ENCODE measurements at places on chromosomes 1 and 21.
A peak's percentile ranks its signal among the peaks of the same experiment; 100 is the strongest.

DNA sequence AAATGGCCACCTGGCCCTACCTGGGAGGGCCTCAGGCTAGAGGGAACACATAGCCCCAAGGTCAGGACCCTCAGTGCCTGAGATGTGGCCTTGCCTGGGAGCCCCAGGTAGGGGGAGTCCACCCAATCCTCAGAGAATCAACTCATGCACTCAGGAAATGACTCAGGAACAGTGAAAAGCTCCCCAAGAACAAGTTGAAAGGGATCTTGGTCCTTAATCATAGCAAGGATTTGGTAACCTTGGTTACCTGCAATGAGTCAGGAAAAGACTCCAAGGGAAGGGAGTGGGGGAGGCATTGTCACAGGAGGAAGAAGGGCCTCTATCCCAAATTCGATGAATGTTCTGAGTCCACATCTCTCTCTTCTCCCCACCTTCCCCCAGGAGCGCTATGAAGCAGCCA, 17.0 kb downstream of the MAP7D1 start:
- DNase-seq = no peak

- DNase-seq = no peak
Measured at GRCh38 chr1:214445831-214446614, 105.4 kb downstream of the PTPN14 start.

- peak; percentile 84 for DNase-seq
Measured at GRCh38 chr1:40901886-40902852, 40.0 kb upstream of the CITED4 start.

DNA sequence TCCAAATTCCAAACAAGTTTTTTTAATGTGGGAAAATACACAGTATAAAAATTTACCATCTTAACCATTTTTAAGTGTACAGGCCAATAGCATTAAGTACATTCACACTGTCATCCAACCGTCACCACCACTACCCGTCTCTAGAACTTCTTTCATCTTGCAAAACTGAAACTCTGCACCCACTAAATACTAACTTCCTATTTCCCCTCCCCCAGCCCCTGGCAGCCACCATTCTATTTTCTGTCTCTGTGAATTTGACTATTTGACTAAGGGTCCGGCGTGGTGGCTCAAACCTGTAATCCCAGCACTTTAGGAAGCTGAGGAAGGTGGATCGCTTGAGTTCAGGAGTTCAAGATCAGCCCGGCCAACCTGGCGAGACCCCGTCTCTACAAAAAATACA, 36.1 kb downstream of the CLSTN1 start:
- DNase-seq = no peak

DNA sequence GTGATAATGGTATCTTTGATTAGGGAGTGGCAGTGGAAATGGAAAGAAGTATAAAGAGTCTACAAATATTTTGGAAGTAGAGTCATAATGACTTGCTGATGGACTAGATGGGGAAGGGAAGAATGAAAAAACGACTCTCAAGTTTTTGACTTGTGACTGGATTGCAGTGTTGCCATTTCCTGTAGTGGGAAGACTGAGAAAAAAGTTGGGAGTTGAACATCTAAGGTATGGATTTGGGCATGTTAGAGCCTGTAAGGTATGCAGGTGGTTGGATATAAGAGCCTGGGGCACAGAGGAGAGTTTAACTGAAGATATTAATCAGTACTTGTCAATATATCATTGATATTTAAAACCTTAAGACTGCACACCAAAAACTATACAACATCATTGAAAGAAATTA, 19.4 kb downstream of the DNM3 start:
- no peak for DNase-seq

GRCh38 chr1:72678683-72679082, 396.3 kb upstream of the NEGR1 start:
- no peak for DNase-seq

GRCh38 chr1:170495006-170495405, 37.0 kb upstream of the GORAB start:
- no peak for DNase-seq

DNA sequence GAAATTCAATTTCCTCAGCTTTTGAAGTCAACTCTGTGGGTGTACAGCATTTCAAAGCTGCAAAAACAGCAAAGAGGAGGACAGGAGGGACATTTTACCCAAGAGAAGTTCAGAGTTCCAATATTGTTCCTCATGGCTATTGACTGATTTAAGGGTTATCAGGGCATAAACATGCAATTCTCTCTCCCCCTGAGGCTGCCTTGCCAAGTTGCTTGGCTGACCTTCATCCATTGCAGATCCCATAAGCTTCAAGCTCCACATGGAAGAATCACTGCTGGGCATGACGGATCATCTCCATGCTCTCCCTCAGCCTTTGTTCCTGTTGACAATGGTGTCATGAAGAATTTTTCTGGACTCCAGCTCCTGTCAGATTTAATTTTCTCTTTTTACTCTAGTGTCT, 115.2 kb upstream of the SERBP1 start:
- peak; percentile 27 for DNase-seq

GRCh38 chr1:215083383-215083961, 935 bp downstream of the KCNK2 start:
- DNase-seq = peak; percentile 71

DNA sequence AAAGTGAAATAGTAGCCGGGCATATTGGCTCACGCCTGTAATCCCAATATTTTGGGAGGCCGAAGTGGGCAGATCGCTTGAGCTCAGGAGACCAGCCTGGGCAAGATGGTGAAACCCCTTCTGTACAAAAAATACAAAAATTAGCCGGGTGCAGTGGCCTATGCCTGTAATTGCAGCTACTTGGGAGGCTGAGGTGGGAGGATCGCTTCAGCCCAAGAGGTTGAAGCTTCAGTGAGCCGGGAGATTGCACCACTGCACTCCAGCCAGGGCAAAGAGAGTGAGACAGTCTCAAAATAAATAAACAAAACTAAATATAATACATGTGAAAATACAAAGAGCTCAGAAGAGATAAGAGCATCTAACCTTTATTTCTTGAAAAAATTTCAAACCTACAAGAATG, 2.3 kb upstream of the MSTO1 start:
- DNase-seq = no peak

DNA sequence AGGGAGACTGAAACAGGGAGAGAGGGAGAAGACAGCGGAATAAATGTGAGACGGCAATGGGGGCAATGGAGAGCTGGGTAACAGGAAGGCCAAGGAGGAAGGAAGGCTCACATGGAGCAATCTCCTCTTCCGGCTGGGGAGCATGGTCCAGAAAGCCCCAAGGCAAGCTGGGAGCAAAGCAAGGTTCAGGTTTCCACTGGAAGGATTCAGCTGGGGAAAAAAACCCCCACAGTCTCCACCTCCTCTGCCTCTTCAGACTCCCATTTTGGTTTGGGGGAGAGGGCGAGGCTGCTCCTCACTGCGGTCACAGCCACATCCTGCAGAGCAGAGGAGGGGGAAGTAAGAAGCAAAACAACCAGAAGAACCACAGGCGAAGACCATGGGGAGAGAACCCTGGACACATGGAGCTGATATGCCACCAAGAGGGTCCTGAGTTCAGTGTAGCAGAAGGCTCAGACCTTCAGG, 650 bp downstream of the TNFAIP8L2 start:
- DNase-seq = no peak

DNA sequence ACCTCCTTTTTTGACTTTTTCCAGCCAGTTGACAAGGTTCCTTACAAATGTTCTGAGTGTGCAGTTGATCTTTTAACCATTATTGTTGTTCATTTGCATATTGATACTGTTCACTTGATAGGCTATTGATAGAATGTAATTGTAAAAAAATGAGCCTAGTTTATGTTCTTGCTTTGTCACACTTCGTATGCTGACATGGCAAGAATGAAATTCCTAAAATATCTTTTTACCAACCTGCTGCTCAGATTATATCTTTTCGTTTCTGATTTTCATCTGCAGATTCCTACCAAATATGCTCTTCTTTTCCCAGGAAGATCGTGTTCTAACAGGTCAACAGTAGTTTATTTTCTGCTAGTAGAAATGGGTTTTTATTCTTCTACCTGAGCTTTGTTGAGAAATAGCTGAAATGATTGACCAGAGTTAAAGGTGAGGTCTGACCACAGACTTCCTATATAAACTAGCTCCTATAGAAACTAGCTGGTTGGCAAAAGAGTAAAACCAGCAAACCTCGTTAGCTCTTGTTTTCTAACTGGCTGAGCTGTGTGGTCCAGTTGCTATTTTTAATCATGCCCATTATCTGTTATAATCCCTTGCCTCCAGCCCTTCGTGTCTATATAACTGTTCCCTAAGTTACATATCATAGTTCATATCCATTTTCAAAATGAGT, 174.8 kb downstream of the HS2ST1 start:
- DNase-seq = no peak

DNA sequence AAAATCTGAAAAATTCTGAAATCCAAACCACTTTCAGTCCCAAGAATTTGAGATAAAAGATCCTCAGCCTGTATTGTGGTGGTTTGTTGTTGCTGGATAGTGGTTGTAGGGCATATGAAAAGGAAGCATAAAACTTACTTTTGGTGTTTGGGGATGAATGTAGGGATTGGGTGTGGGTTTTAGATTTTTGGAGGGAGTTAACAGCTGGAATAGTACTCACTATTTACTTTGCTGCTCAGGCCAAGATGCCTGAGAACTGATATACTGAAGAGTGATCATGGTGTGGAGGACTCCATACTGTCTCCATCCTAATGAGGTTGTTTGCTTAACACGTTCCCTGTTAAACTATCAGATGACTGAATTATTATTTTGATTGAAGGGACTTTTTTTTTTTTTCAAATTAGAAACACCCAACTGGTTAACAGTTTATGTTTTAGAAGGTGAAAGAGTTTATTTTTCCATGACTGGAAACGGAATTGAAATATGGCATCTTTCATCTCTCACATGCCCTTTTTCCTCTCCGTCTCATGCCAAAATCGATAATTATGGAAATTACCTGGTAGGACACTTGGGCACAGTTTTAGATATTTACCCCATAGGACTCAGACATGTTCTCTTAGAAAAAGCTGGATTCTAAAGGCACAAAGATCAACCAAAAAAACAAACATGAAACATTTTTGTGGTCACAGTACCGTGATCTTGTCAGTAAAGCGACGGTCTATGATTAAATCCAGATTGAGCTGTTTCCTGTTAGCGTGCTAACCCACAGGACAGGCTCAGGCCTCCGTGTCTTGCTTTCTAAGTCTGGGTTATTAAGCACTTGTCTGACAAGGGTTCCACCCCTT, 37.3 kb downstream of the RGL1 start:
- peak; percentile 63 for DNase-seq

DNA sequence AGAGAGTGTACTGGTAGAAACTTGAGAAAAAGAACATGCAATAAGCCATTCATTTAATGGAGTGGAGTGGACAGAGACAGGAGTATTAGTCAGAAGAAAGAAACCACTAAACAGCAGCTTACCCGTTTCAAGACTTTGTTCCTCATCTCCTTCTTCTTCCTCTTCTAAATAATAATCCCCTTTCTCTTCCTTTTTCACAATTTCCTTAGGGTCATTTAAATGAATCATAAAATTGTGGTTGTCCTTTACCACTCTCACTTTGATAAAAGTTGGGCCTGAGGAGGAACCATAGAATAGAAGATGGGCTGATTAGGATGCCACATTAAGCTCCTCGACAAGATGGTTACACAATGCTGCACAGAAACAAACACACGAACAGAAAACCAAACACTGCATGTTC, 109.6 kb downstream of the WDR3 start:
- no peak for DNase-seq

- DNase-seq = no peak
Measured at GRCh38 chr1:154624746-154625643, 17.0 kb upstream of the ADAR start.

DNA sequence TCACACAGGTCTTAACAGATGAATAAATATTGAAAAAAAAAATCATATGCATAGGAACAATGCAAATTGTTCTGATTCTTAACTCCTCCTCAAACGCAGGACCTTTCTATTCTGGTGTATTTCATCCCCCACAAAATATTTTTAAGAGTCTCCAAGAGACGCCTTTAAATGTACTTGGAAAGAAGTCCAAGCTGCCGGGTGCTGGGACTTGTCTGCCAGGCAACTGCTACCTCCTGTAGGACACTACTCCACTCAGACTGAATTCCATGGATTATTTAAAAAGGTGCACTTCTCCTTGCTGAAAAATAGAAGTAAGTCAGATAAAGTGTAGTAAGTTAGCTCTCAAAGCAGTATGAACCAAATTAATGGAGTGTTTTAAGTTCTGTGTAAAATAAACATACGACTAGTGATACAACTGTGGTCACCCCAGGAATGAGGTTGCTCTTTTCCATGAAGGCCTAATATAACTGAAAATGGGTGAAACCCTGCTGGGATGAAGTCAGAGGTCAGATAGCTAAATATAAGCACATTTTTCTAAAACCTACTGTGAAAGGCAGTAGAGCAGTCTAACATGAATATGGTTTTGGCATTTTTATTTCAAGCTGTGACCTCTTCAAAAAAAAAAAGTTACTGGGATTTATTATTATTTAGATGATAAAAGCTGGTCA, 189.2 kb upstream of the PBX1 start:
- no peak for DNase-seq

DNA sequence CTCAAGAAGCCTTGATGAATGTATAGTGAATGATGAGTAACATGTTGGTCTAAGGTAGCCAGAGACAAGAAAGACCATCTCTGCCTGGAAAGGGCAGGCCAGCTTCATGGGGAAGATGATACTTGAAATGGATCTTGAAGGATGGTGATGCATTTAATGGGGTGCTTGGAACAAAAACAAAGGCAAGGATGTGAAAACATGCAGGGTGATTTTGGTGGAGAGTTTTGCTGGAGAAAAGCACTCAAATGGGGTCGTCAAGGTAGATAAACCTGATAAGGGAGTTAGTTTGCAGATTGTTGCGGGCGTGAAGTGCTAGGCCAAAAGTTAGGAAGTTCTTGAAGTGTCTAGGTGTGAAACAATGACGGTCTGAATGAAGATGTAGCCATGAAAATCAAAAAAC, 205.4 kb downstream of the HLX start:
- no peak for DNase-seq

DNA sequence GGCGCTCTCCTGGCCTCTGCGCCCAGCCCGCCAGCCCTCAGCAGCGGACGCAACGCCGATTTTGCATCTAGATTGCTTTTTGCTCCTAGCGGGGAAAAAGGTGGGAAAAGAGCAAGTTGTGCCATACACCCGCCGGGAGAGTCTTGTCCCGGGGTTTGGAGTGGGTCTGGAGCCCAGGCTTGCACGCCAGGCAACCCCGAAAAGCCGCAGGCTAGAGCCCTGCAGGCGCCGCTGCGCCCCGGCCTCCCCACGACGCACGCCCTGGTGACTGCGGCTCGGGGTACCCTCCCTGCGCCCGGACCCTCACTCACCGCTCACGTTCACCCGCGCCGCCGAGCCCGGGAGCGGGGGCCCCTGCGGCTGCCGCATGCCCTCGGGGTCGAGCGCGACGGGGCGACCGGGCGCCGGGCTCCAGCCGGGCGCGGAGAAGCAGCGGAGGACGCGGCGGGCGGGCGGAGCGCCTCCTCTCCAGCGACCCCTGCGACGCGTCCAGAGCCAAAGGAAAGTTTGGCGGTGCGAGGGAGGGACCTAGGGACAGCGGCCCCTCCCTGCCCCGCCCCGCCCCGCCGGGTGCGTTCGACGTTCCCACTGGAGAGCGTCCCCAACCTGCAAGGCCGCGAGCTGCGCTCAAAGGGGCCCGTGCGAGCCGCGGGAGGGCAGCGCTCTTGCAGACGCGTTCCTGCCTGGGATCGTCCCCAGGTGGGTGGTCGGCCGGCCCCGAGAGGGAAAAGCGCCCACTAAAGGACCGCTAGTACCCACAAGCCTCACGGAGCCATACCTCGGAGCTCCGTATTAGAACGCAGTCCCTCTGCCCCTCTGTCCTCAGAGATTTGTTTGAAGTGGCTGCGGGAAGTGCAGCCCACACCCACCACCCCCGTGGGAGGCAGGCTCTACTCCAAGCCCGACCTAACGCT, at the start of gene LPAR3:
LPAR3 (minus strand) TSS at position 502 of the 914 bp plus-strand sequence. CDS start 27,086 bp downstream, outside the sequence.
- DNase-seq = peak; percentile 91
